Calu3 (cell line): ENCODE measurements at places on chromosomes 7 and 10. TPM values are rescaled to one million over a fixed set of nuclear protein-coding genes. Genes with fewer than 3 reads are reported as not detected.

- no peak overlapping the region for H3K27ac ChIP-seq
- H3K27me3 ChIP-seq: peaks cover 84% of the 10 kb centered on the region
- H3K4me3 ChIP-seq: no peak overlapping the region
- DNase-seq: no peak
- H3K36me3 ChIP-seq: no peaks in the 10 kb centered on the region
These were observed 74.6 kb downstream of the WDFY4 start for GRCh38 chr10:48759113-48759901.

GRCh38 chr7:157428554-157428945 lies 91.7 kb downstream of the DNAJB6 start:
- no peaks in the 10 kb centered on the region for H3K4me1 ChIP-seq
- H3K36me3 ChIP-seq: peaks cover 13% of the 10 kb centered on the region
- H3K4me3 ChIP-seq: no peak overlapping the region
- no peak for DNase-seq
- no peak overlapping the region for H3K27ac ChIP-seq

DNA sequence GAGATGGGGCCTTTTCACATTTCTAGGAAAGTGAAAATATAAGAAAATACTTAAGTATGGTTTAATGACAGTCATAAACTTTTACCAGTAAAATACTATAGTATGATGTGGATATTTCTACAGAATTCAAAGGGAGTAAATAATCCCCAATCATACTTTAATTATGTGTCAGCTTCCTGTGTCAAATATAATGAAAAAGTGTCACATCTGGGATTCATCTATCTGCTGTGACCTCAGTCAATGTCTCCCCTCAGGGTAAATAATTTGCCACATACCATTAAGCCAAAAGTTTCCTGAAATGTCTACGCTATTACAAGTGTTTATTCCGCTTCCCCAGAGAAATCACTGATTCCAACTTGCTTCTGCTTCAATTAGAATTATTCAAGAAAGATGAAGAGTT lies 110.5 kb downstream of the ITGA8 start:
- DNase-seq: no peak
- no peak overlapping the region for H3K4me3 ChIP-seq
- no peak overlapping the region for H3K27ac ChIP-seq
- H3K4me1 ChIP-seq: no peaks in the 10 kb centered on the region
- peaks cover 39% of the 10 kb centered on the region for H3K27me3 ChIP-seq

GRCh38 chr7:33108554-33109004 lies 625 bp downstream of the RP9 start:
- peaks cover 23% of the 10 kb centered on the region for H3K36me3 ChIP-seq
- peaks cover 14% of the 10 kb centered on the region for H3K4me1 ChIP-seq
- H3K27me3 ChIP-seq: peaks cover 33% of the 10 kb centered on the region

Gene TACR2
- total RNA-seq: 0.26 and 0.34 TPM in 2 replicates

Gene LIPN
- not detected in 2 replicates for total RNA-seq
